ENCODE measurements at places on chromosomes 3 and 15.

DNA sequence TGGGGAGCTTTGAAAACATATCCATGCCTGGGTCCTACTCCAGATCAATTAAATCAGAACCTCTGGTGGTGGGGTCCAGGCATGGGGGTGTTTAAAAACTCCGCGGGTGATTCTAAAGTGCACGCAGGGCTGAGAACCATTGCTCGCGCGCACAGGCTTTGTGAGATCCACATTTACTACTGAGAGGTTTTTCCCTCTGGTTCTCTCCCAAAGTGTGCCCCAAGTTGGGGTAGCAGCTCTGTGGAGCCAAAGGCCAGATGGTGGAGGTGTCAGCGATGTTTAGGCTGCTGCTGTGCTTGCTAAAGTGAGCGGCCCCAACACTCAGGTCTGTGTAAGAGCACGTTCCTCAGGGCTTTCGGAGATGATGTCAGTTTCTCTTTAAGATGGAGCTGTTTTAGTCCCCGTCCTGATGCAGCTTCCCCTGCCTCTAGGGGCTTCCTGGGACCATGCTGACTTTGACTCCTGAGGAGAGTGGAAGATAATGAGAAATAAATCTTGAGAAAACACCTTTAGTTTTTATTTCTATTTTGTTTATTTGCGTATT lies 13.4 kb upstream of the MAGEF1 start:
- DNase-seq = no peak

DNA sequence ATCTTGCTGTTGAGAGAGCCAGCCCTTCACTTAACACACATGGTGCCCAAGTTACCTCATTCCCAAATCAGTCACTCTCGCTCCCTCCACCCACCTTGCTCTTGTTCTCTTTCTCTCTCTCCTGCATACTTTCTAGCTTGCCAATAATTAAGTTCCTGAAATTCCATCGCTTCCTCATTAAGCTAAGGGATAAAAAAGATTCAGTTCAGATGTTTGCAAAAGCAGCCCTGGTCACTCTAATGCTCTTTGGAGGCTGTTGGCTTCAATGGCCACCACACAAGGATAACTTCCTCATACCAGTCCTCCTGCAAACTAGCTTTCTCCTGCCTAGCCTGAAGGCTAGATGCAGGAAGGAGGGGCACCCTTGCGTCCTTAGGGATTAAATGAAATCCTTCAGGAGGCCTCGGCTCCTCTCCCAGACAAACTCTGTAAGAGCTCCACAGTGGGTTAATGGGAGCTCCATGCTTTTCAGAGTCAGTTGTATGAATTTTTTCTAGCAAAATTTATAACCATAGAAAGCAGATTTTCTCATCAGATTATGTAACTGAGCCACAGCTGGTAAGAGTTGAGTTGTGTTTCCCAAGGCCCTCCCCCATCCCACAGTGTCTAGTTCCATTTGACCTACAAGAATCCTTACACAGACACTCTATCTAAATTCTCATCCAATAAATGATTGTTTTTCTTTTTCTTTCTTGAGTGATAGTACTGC lies 176.6 kb upstream of the TRIM42 start:
- DNase-seq = no peak

GRCh38 chr15:28037969-28038590 lies 61.0 kb downstream of the OCA2 start:
- DNase-seq = no peak

GRCh38 chr3:58529516-58530353 lies 7.3 kb downstream of the ACOX2 start:
- DNase-seq = no peak

- no peak for DNase-seq
These were observed 6.1 kb downstream of the RASGRP1 start for GRCh38 chr15:38558372-38559059.

DNA sequence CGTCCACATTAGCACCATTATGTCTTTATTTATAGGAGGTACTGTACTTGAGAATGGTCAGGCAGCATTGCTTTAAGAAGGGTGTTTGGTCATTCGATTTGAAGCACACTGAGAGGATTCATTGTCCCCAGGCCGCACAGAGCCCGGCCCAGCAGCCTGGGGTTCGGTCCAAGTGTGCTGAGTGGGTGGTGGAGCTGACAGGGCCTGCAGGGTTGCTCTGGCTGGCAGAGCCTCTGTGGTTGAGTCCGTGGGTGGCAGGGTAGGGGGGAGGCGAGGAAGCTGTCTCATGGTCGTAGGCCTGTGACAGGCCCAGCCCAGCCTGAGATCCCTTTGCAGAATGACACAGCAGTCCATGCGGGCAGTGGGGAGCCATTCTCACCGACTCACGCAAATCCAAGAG lies 227.7 kb upstream of the TOPAZ1 start:
- no peak for DNase-seq

DNA sequence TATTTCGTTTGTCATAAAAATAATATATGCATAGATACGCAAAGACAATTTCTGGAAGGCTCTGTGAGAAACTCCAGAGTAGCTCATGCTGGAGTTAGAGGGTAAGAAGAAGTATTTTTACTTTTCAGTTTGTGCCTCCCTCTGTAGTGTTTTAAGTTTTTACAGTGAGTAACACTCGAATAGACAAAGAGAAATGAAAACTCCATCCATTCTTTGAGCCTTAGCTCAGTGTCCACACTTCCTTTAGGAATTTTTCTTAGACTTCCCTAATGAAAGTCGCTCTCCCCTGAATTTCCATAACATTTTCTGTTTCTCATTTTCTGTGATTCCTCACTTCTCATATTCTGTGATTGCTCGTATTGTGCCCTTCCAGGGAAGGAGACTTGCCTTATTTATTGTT lies 2.1 kb downstream of the BLOC1S6 start:
- DNase-seq = no peak

DNA sequence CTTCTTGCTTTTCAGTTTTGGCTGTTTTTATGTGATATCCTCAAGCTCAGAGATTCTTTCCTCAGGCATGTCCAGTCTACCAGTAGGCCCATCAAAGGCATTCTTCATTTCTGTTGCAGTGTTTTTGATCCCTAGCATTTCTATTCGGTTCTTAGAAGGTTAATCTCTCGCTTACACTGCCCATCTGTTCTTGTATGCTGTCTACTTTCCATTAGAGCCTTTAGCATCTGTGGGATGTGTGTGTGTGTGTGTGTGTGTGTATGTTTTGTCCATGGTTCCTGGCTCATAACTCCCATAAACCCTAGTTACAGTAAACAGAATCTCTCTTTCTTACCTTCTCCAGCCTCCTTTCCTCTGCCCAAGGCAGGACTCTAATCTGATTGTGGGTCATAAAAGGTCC lies 5.1 kb upstream of the SLC22A13 start:
- no peak for DNase-seq

DNA sequence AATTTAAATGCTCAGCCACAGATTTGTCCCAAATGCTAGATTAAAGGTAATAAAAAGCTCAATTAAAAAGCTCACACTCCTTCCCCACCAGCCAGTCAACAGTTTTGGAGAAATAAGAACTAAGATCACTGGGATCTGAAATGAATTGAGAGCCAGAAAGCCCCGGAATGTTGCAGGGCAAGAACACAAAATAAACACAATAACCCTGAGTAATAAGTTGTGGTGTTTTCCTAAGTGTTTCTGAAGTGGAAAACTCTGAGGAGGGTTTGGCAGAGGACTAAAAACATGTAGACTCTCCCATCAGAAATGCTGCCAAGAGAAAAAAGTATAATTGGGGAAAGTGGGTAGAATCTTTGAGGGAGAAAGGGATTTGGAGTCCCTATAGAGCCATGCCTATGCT lies 127.8 kb downstream of the ABI3BP start:
- no peak for DNase-seq

DNA sequence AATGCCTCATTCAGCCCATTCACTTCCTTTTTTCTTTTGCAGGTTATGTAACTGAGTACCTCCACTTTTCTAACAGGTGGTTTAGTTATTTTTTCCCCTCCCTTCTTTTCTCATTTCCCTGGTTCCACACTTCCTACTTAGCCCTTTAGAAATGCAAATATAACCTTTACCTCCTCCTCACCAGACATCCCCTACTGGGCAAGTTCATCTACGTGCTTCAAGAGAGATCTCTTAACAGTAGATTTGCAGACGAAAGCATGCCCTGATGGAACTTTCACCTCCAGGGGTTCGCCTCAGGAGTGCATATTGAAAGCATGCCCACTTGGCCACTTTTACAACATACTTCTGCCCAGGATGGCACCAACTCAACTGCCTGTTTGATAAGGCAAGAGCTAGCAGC lies 314.1 kb upstream of the LRRC3B start:
- no peak for DNase-seq

DNA sequence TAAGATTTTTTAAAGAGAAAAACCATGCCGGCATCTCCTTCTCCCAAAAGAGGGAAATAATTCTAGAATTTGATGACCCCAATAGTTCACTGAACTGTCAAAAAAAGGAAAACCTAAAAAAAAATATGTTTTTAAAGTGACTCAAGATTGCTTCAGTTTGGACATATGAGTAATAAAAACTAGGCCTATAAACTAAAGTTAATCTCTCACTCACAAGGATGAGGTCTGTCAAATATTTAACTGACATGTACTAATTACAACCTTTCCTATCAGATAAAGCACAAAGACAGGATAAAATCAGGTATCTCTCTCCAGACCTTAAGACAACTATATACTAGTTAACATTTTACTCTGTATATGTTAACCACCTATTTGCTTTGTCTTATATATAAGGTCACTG lies 231.9 kb downstream of the NSUN3 start:
- DNase-seq = no peak

GRCh38 chr3:53229171-53229570 lies 26.7 kb downstream of the TKT start:
- DNase-seq = no peak

- DNase-seq = peak; percentile 74
These were observed 11.2 kb downstream of the TNFSF10 start for GRCh38 chr3:172511783-172512762.

DNA sequence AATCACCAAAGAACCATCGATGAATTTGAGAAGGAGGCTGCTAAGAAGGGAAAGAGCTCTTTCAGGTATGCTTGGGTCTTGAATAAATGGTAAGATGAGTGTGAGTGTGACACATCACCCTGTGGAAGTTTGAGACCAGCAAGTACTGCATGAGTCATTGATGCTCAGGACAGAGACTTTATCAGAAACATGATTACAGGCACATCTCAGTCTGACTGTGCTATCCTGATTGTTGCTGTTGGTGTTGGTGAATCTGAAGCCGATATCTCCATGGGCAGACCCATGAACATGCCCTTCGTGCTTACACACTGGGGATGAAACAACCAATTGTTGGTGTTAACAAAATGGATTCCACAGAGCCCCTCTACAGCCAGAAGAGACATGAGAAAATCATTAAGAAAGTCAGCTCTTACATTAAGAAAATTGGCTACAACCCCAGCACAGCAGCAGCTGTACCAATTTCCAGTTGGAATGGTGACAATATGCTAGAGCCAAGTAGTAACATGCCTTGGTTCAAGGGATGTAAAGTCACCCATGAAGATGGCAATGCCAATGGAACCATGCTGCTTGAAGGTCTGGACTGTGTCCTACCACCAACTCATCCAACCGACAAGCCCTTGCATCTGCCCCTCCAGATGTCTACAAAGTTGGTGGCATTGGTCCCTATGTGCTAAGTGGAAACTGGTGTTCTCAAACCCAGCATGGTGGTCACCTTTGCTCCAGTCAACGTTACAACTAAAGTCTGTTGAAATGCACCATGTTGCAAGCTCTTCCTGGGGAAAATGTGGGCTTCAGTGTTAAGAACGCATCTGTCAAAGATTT lies 20.5 kb downstream of the TM4SF4 start:
- DNase-seq = no peak
